ENCODE measurements at places on chromosomes 5 and 9. TPM values are rescaled to one million over a fixed set of nuclear protein-coding genes. Genes with fewer than 3 reads are reported as not detected.

GRCh38 chr5:102798104-102798785 is 43.1 kb downstream of the PAM start:
- DNase-seq = no peak

DNA sequence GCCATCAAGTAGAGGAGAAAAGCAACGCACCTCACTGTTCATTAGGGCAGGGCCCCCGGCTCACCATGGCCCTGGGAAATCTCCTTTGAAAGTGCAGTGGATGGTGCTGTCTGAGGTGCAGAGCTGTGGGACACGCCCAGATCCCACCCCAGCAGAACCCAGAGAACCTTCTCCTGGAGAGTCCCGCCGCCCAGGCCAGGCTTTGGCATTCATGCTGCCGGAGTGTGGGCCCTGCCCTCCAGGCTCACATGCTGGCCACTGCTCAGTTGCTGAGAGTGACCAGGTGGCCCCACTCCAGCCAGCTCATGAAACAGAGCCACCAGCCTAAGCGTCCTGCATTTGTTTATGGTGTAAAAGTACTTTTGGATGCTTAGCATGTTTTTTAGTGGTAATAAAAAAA is 23.8 kb upstream of the LRRC14B start:
- peak; percentile 41 for DNase-seq

DNA sequence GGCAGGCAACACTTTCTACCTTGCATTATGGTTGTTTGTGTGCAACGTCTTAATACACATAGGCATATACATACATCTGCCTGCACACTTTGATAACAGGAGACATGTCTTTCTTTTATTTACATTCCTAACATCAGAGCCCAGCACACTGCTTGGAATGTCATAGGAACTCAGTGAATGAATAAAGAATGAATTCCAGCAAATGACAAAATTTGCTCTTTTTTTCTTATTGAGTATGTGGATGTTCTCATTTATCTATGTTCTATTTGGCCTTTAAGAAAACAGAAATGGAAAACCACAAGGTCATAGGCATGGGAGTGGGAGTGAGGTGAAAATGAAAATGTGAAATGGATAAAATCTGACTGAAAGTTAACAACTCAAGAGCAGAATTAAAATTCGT is 36.3 kb upstream of the PALM2AKAP2 start:
- DNase-seq = no peak

DNA sequence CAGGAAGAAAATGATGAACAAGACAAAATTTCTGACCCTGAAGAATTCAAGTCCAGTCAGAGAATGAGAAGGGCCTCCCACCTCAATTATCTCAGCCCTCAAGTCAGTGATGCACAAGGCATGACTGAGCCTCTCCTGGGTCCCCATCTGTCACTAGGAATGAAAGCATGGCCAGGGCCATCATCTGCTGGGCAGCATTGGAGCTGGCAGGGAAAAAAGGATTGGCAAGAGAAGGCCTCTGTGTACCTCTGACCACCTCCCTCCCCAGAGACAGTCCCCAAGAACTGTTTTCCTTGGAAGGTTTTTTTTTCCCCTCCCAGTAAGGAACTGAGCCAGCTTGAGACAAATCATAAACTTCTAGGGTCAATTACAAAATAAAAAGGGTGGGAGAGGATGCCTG is 76.7 kb downstream of the KLHL3 start:
- no peak for DNase-seq

DNA sequence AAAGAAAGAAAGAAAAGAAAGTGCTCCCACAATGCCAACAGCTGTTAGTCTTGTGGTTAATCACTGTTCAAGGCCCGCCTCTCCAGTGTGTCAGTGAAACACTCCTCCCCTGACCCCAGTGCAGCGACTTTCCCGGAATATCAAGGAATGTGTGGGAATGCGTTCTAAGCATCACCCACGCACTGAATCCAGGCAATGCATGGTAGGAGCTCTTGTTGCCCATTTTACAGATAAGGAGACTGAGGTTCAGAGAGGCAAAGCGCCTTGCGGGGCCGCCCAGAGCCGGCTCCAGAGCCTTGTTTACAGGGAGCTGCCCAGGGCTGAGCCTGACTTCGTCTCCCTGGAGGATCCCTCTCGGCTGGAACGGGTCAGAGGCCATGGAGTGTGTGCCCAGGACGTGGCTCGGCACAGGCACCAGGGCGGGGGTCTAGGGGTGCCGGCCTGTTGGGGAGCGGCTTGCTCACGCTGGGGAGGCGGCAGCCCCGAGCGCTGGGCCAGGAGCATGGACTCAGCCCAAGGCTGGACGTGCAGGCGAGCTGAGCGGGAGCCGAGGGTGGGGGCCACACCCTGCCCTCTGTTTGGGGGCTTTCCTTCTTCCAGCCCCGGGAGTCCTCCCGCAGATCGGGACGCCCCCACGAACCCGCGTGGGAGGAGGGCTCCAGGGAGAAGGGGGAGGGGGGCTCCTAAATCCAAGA is 823 bp downstream of the ST6GALNAC6 start:
- DNase-seq = no peak

DNA sequence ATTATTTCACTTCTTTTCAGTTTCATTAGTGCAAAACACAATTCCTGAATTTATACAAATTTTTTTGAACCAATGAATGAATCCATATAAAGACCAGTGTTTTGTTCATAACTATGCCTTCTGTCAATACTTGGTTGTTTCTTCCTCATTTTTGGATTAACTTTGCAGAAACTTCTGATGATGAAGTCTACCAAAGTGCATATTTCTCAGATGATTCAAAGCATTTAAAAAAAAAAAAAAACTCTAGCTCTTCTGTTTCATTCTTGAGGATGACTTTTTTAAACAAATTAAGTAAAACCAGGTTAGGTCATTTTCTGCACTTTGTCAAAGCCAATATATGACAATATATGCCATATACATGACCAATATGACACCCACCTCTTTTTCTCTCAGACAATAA is 92.6 kb downstream of the CHSY3 start:
- DNase-seq = no peak

- no peak for DNase-seq
These were observed 37.3 kb upstream of the TMEM252 start for GRCh38 chr9:68577774-68578591.

DNA sequence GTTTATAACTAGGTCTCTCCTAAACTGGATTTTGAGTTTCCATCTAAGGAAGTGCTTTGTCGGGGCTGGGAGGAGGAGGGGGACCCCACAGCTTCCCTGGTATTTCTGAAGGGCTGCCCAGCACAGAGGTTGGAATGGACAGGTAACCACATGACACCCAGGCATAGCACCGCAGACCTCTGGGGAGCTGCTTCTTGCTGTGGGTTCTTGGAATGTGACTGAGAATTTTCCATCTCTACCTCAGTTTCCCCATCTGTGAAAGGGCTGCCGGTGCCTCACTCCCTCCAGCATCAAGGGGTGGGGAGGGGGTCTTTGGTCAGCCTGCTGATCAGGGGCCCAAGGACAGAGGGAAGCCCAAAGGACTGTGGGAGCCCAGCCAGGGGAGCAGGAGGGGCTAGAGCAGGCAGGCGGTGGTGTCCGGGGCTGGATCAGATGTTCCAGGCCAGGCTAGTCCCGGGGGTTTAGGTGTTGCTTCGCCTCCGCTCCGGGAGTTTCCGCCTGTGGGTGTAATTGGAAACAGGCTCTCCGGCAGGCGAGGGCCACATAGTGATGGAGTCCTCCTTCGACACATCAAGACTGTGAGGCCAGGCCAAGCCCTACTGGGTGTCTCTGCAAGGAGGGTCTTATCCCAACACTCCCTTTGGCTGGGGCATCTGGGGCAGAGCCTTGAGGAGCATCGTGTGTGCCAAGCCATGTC is 3.3 kb downstream of the OLFML2A start:
- DNase-seq = peak; percentile 89

GRCh38 chr9:94903961-94904421 is 177.5 kb downstream of the AOPEP start:
- DNase-seq = no peak

DNA sequence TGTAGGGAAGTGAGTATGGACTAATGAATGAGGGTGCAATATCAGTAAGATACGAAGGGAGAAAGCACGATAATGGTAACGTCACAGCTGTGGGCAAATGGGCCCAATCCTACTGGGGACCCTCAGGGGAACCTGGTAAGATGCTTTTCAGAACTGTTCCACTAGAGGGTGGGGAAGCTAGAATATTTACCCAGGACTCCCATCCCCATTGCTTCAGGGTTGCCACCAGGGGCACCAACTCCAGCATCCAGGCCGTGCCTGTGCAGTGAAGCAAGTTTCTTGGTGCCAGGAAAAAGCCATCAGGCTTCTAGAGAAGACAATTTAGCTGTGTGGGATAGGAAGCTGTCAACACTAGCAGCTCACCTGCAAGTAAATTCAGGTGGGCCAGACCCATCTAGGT is 409.3 kb downstream of the AGTPBP1 start:
- no peak for DNase-seq

GRCh38 chr9:105064248-105065097 is 136.5 kb upstream of the ABCA1 start:
- peak; percentile 92 for DNase-seq

DNA sequence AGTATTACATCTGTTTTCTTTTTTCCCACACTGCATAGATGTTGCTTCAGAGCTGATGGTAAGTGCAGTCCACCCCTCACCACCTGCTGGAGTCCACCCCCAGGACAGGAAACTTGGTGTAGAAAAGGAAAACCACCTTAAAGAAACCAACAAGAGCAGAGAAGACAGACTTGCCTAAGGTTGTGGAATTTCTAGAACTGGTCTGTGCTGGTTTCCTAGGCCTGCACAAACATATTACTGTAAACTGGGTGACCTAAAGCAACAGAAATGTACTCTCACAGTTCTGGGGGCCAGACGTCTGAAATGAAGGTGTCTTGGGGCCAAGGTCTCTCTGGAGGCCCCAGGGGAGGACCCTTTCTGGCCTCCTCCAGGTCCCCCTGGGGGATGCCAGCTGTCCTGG is 293.4 kb upstream of the IRX1 start:
- no peak for DNase-seq

DNA sequence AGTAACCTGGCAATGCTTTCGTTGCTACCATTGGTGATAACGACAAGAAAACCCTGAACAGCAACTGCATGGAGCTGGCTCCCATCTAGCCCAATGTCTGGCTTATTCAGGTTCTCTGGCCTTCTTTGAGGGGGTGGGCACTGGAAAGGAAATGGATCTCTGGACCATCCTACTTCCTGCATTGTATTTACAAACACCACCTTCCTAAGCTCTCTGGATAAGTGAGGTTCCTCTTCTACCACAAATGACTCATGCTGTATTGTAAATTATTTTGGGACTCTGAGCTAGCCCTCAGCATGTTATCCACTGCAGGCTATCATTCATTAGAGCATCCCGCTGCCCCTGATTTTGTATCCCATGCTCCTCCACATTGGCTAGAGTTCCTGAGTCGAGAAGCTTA is 136.9 kb upstream of the KLF9 start:
- no peak for DNase-seq

GRCh38 chr9:19424176-19424779 is 15.5 kb downstream of the ACER2 start:
- no peak for DNase-seq

DNA sequence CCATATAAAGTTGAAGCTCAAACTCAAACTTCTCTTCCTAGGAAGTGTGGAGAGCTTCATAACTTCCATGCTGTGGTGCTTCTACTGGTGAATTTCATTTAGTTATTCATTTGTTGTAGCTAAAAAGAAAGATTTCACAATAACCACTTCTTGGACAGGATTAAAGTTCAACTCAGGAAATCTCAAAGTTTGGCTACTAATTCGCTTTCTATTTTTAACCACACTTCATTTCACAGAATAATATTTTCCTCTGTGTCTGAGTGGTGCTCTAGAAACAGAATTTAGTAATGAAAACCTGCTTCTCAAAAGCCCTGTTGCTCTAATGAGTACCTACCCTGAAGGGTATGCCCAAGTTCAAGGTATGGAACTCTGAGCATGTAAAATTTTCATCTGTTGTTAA is 73.9 kb downstream of the ACTBL2 start:
- DNase-seq = no peak

DNA sequence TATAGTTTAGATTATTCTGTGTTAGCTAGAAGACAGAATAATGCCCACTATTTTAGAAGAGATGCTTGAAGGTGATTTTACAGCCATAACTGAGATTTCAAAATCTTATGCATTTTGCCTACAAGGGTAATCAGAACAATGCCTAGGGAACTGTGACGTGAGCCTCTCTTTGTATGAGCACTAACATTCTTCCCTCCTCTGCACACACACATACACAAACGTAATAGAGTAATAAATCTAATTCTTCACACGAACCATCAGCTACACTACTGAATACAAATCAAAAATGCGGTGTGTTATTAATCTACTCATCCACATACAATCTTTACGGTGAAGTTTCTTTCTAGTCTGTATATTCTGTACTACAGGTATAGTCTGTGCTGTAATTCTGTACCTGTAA is 227.8 kb downstream of the PLK2 start:
- no peak for DNase-seq

- no peak for DNase-seq
These were observed 17.9 kb upstream of the GPX8 start for GRCh38 chr5:55141945-55142690.

GRCh38 chr5:1352231-1353219 is 7.6 kb upstream of the CLPTM1L start:
- no peak for DNase-seq

- no peak for DNase-seq
These were observed 29.8 kb downstream of the CD274 start for GRCh38 chr9:5479994-5480694.

The ANKRD55 gene
- not detected for total RNA-seq

The LRRC19 gene
- total RNA-seq = not detected

The IL33 gene
- 40.1 TPM for total RNA-seq

The CSF2 gene
- total RNA-seq = not detected

The DIRAS2 gene
- not detected for total RNA-seq

The SCGB3A2 gene
- not detected for total RNA-seq
